ENCODE measurements at places on chromosomes 1 and 21.

DNA sequence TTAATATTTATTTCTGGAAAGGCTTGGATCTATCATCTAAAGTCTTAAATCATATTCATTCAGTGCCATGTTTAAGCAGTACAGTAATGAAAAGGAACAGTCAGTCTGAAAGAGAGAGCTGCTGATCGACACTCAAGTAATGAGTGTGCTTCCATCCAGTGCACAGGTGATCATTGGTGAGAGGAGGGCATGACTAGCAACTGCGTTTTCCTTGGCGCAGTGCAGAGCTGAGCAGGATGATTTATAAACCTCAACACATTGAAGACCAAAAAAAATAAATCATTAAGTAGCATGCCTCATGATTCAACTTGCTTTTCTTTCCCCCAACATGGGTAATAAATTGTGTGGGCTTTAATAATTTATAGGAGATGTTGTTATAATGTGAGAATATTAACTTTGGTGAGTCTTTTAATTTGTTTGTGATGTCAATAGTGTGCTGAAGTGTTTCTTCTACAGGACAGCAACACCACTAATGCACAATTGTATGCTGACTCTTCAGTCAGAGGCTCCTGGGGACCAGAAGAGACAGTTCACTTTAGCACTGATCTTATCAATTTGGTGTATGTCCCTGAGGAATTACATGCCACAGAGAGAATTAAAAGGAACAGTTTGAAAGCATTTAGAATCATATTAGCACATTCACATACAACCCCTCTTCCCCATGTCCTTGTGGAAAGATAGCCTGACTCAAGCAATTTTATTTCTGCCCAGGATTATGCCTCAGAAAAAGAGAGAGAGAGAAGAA is 199.7 kb upstream of the ADGRL2 start:
- DNase-seq = no peak

GRCh38 chr1:71422221-71422620 is 341.4 kb upstream of the ZRANB2 start:
- DNase-seq = no peak

DNA sequence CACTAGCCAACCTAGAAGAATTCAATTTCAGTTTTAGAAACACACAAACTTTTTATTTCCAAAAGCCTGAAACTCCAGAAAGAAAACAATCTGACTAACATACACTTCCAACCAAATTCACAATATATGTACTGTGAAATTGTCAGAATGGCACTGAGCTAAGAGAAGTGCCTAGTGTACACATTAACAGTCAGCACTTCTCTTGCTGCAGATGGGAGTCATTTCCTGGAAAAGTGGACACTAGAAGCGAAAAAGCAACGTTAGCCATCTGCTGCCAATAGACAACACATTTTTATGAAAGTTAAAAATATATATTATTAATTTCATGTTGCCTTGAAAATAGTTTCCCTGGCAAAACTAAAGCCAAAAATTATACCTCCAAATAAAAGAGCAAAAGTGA is 66.1 kb downstream of the EPS15 start:
- no peak for DNase-seq

DNA sequence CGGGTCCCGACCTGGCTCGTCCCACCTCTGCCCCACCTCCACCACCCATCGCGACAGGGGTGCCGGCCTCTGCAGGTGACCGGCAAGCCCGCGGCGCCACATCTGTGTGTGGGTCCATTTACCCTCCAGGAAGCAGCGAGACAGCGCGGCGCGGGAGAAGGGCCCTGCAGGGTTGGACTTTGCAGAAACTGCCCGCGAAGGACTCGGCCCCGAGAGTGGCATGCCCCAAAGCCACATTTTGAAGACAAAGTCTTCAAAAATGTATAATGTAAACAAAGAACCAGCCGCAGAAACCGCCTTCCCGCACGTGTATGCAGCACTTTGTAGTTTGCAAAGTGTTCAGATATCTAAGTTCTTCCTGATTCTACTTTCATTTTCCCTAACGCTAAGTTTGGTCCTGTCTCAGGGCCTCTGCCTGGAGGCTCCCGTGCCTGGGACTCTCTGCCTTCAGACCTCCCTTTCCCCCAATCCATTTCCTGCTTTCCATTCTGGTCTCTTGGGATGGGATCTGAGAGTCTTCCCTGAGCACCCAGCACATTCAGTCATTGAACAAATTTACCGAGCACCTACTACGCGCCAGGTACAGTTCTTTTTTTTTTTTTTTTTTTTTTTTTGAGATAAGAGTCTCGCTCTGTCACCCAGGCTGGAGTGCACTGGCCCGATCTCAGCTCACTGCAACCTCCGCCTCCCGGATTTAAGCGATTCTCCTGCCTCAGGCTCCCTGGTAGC is 524 bp upstream of the TMCO4 start:
- DNase-seq = peak; percentile 73

- no peak for DNase-seq
Observed at GRCh38 chr1:181482521-181483284, 614 bp upstream of the CACNA1E start.

Data from HCEC 1CT (cell line).